AG08396 (cell line): ENCODE measurements at places on chromosomes 16 and 17.

DNA sequence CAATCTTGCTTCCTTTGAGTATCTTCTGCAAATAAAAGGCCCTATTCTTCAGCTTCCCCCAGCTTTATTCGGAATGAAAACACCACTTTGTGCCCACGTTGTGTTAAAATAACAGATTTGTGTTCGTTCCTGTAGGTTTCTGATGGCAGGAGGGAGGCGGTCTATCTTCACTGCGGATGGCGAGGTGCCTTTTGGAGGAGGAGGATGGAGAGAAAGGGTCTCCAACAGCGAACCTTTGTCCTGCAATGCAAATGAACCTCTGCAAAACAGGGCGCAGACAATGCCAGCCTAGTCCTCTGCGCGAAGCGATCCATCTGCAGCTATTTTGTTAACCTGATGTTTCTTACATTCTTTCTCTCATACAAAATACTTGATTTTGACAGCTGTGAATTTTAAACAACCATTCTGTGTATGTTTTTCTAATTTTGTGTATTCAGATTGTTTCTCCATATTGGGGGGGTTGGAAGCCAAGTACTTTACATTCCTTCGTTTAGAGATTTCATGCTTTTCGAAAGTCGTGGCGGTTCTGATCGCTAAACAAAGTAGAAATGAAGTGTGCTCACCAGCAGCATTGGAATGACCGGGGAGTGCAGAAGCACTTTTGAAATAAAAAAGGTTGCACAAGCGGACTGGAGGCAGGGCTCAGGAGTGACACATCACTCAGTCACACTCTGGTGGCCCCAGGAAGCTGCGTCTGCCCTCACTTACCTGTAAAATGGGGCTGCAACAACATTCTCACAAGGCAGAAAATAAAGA is 279.0 kb upstream of the IRX5 start:
- DNase-seq: no peak

DNA sequence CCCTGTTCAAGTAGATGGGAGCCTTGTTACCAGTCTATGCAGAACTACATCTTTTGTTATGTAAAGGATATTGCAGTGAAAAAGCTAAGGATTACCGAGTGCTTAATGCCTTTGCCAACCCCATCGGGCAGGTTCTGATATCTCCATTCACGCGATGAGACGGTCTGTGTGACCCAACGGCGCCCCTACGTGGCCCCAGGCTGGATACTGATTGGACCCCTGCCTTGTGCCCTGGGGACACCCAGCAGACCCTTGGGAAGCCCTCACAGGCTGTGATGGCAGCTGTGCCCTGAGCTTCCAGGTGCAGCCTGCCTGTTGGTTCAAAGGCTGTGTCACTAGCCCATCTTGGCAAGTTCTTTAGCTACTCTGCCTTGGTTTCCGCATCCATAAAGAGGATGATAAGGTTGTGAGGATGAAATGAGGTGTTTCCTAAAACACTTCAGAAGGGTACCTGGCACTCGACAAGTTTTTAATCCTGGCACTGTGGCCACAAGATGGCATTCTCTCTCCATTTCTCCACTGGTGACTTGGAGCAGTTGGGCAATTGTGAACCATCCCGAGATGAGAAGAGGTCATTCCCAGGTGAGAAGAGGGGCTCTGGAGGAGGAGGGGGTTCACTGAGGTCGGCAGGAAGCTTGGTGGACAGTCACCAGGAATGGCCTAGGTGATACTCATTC is 33.6 kb downstream of the HAPSTR1 start:
- DNase-seq: no peak

DNA sequence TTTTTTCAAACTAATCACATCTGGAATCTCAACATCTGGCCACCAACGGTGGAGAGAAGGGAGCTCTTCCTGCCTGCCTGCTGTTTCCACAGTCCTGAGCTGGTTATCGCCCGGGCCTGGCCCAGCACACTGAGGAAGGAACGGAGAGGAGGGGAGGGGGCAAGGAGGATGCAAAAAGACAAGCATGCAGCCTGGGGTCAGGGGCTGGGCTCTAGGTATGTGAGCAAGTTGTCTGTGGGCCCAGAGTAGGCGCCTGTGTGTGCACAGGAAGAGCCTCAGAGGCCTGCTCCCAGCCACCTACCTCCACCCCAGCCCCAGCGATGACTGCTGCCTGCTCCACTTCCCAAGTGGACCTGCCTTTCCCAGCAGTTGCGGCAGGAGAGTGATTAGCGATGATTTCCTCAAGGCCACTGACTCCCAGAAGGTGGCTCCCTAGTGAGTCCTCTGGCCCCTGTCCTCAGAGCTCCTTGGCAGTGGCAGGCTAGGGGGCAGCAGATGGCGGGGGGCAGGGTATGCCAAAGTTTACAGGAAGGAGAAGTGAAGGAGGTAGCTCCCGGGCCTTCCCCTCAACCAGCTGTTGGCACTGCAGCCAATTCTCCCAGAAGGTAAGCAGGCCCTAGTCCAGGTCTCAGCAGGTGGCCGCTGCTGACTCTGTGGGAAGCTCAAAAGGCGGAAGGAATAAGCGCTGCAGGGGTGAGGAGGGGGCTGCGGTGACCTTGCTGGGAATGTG is 27.0 kb upstream of the RASD1 start:
- no peak for DNase-seq

- peak; percentile 69 for DNase-seq
Observed at GRCh38 chr17:903691-904481, 75.7 kb downstream of the NXN start.

DNA sequence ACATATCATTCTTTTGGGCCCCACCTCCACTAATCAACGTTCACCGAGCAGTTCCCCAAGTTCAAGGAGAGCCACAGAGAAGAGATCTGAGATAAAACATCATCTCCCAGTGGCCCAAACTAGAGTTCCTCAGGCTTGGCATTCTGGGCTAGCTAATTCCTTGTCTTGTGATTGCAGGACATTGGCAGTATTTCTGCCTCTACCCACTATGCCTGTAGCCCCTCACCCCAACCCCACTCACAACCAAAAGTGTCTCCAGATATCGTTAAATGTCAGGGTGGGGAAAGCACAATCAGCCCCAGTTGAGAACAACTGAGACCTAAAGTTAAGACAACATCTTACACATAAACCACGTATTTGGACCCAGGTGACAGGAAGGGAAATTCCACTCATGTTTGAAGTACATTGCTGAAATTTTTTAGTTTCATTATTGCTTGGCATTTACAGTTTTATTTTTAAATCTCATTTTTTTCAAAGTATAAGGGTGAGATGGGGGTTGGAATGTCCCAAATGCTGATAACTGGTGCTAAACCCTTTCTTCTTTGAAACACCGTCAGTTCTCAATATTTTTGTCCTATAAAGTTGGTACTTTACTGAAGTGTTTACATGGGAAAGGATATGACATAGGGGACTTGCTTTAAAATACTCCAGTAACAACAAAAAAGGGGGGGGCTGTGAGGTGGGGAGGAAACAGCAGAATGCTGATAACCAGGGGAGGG is 13.6 kb downstream of the ZC3H7A start:
- no peak for DNase-seq

GRCh38 chr16:73233846-73234424 is 186.0 kb upstream of the ZFHX3 start:
- no peak for DNase-seq

- DNase-seq: no peak
Observed at GRCh38 chr16:53503991-53504663, 1.1 kb upstream of the AKTIP start.

GRCh38 chr17:50352072-50352692 is 6.3 kb downstream of the XYLT2 start:
- no peak for DNase-seq

DNA sequence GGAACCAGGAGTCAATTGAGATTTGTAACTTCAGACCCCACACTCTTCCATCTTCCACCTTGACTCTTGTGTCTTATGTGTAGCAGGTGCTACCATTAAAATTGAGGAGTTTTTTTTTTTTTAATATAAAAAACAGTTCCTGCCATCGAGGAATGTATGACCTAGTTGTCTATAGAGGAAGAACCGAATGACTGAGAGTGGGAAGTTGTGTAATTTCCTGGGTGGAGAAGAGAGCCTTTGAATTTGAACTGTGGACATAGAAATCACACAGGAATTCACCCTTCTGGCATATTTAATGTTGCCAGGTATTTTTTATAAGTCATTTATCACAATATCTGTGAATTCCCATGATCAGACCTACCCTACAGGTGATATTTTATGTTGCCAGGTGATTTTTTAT is 22.0 kb downstream of the SP2 start:
- DNase-seq: no peak

DNA sequence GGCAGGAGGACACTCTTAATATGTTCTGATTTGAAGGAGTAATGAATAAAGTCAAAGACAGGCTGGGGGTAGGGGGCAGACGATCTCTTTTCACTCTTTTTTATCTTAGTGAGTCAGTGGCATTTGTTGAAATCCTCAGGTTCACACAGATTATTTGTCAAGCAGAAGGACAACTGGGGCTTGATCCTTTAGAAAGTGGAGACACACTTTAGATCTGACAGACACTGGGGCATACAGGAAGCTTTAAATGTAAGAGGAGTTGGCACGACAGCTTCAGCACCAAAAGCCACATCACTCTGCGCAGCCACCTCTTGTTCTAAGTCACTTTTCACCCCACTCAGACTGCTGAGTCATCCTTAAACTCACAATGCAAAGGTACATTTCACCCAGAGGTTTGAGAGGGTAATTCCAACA is 121.5 kb downstream of the STXBP4 start:
- DNase-seq: no peak

DNA sequence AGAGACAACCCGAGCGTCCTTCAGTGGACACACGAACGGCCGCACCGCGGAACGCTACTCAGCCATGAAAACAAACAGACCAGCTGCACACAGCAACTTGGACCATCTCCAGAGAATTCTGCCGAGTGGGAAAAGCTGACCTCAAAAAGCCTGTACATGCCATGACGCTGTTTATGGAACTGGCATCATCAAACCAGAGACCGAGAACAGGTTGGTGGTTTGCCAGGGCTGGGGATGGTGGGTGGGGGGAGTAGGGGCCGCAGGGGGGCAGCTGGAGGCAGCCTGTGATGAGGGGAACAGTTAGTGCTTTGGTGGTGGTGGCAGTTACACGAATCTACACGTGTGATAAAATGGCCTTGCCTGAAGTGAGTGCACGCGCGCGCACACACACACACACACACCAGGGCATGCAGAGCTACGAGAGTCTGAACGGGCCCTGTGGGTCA is 169.8 kb downstream of the LAT start:
- peak; percentile 33 for DNase-seq

DNA sequence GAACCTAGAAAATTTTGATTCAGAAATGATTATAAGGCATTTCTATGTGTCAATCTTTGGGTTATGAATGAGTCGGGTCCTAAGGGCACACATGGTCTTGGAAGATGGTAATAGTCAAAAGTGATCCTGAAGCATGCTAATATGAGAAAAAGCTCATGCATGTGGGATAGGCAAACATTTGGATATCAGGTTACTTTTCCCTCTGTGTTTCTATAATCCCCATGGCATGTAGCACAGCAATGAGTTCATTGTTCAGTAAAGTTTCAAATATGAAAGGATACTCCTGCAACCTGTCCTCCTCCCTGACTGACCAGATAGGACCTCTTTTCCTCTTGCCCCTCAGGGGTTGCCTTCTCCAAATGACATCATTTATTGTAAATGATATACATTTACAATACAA is 249.9 kb upstream of the MON1B start:
- no peak for DNase-seq

DNA sequence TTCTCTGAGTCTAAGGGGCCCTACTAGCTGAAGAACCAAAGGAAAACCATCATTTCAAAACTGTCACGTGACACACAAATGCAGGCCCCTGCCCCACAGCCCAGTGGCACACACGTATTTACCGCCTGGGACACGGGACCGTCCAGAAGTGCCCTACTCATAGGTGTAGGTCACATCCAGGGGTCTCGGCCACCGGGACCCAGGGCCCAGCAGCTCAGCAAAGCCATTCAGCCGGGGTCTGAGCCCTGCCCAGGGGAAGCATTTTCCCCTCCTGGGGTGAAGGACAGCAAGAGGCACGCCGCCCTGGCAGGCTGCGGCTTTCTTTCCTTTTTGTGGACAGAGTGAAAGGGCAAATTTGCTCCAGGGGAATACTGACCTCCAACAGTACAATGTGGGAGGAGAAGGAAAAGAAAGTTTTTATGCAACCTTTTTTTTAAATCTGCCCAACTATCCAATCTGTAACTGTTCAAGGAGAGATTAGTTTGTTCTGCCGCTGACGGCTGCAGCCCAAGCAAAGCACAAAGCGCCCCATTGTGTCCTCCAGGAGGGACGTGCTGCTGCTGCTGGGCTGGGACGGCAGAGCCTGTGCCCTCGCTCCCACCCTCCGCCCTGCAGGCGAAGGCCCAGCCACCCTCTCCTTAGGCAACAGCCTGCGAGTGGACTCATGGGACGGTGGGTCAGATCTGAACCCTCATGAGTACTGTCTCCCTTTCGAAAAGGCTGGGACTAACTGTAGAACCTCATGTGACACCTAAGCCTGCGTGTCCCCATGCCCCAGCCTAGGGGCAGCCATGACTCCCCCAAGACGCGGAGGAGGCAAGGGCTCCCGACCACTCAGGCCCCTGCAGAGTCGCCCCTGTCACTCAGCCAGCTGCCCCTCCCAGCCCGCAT is 21.3 kb downstream of the SLC7A5 start:
- DNase-seq: no peak

DNA sequence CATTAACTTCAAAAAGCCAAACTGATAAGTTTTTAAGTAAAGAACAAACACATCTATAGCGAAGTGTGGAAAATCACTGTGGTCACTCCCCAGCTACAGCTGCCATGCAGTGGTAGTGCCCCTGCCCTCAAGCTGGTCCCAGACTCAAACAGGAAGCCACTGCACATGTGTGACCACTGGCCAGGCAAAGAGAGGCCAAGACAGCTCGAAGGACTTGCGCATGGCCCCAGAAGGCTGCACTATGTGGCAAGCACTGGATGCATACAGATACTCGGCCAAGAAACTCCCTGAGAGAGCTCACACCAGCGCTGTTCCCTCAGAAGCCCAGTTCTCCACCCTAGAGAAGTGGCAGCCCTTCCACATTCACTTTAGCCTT is 82.4 kb downstream of the ANKRD11 start:
- DNase-seq: no peak

GRCh38 chr17:68178831-68179230 is 69.0 kb upstream of the AMZ2 start:
- no peak for DNase-seq

DNA sequence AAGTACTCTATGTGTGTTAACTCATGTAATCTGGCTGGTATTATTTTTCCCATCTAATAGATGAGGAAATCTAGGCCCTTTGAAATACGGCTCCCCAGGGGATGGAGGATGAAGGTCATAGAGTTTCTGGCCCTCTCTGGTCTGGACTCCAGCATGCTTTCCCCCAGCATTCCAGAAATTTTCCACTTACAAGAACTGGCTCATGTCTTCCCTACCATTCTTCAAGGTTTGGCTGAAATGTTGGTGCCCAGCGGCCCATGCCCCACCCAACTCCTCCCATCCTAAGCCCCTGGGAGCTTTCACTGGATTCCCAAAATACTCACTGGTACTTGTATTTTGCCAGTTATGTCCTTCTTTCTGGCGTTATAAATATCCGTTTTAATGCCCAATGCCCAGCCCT is 237.5 kb upstream of the NLRP1 start:
- no peak for DNase-seq

DNA sequence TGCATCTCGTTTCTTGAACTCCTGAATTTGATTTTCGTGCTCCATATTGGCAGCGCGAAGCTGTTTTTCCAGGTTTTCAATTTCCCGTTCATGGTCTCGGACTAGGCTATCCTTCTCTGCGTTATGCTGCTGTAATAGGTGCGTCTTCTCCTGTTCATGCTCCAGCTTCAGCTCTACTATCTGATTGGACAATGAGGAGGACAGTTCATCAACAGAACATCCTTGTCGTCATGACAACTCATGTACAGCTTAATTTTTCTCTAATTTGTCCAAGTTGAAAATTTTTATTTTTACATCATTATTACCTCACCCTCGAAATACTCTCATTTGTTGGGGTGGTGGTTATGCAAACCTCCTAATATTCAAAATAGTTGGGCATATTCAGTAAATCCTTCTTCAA is 289.8 kb downstream of the CEP112 start:
- no peak for DNase-seq
